ENCODE measurements at places on chromosomes 5 and 9.

DNA sequence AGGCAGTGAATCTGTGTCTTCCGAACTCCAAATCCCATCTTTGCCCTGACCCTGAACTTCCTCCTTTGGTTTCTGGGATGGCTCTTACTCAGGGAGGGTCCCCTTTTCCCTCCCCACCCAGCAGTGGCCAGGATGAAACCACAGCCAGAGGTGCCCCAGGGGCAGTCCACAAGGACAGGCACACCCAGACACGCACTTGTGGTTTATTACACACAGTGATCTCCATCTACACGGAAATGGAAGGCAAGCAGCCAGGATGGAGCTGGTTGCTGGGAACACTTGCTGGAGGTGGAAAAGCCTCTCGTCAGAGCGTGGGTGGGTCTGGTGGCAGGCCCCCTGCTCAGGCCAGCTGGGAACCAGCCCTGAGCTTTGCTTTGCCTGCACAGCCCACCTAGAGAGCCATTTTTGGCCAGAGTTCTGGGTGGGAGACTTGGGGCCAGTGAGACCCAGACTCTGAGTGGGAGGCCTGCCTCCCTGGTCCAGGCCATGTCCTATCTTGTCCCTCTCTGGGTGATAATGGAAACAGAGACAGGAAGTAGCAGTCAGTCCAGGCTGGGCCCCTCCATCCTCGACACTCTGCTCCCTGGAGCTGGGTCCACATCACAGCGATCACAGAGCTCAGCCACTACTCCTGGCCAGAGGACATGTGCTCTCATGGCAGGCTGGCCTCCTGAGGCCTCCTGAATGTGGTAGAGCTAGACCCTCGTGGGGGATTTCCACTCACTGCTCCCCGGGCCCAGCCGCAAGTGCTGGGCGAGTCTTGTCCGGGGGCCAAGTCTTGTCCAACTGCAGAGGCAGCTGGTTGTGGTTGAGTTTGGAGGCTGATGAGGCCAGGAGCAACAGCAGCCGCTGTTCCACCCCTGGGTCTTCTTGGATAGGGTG is 5.1 kb upstream of the PHYKPL start:
- no peak for DNase-seq

- DNase-seq, result no peak
Measured at GRCh38 chr5:39518516-39518915, 93.7 kb upstream of the DAB2 start.

DNA sequence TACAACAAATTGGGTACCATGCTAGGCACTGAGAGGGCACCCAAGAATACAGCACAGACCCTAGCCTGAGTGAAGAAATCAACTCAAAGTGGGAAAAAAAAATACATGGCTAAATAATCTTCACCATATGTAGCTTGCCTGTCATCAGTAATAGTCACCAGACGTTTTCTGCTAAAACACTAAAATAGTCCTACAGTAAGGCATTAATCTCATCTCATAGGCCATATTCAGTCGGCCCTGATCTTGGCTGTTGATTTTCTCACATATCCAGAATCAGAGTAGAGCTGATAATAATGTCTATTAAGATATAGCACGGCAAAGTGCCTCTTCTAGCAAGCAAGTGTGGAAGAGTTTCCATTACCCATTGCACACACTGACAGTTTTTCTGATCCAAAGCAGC is 322.1 kb upstream of the SLC30A5 start:
- DNase-seq, result no peak

GRCh38 chr9:72089451-72090130 is 29.2 kb upstream of the C9orf57 start:
- no peak for DNase-seq

DNA sequence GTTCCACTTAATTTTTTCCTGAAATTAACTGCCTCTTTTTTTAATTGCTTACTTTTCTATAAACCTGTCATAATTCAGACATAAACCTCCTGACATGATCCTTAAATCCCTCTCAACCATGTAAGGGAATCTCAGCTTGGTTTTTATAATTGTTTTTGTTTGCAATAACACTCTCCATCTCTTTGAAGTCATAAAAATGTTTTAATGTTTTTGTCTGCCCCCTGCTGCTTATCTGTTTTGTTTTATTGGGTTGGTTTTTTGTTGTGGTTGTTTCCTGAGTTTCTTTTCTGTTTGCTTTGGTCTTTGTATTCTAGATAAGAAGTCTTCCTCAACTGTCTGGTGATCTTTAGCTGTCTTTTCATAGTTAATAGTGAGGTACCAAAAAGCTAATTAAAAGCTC is 142.0 kb downstream of the CDH6 start:
- no peak for DNase-seq

- no peak for DNase-seq
Measured at GRCh38 chr9:131611586-131612315, 66.4 kb downstream of the PRRT1B start.

GRCh38 chr9:95197692-95198271 is 119.7 kb downstream of the FANCC start:
- DNase-seq, result no peak

- DNase-seq, result no peak
Measured at GRCh38 chr5:177442066-177442826, 4.4 kb upstream of the PRR7 start.

DNA sequence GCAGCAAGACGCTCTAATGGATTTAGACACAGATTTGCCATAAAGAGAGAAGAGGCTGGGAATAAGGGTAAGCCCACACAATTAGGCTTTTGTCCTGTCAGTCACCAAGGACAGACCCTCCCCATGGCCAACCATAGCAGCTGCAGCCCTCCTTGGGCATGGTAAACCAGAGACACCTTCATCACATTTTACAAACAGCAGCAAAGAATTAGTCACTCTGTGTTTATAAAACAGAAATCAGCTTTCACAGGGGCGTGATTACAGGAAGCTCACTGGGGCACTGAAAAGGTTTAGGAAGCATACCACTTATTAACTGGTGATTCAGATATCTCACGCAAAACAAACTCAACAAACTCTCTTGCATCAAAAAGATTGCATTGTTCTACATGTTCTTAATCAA is 37.3 kb upstream of the ZNF622 start:
- DNase-seq, result no peak

DNA sequence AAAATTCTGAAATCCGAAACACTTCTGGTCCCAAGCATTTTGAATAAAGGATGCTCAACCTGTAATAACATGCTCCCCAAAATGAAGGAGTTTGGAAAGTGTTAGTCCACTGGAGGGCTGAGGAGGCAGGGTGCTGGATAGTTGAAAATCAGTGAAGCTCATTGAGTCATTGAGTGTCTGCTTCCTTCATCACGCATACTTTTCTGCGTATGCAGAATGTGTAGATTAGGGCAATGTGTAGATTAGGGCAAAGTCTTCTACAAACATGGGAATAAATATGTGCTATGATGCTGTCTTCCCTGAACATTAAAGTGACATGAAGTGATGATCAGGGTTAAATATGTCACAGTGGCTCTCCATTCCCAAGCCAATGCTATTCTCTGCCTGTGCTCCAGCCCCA is 193.8 kb downstream of the CFAP90 start:
- no peak for DNase-seq

GRCh38 chr5:78959767-78960166 is 25.3 kb downstream of the ARSB start:
- no peak for DNase-seq

- no peak for DNase-seq
Measured at GRCh38 chr5:178314061-178314660, 81.6 kb upstream of the PHYKPL start.

DNA sequence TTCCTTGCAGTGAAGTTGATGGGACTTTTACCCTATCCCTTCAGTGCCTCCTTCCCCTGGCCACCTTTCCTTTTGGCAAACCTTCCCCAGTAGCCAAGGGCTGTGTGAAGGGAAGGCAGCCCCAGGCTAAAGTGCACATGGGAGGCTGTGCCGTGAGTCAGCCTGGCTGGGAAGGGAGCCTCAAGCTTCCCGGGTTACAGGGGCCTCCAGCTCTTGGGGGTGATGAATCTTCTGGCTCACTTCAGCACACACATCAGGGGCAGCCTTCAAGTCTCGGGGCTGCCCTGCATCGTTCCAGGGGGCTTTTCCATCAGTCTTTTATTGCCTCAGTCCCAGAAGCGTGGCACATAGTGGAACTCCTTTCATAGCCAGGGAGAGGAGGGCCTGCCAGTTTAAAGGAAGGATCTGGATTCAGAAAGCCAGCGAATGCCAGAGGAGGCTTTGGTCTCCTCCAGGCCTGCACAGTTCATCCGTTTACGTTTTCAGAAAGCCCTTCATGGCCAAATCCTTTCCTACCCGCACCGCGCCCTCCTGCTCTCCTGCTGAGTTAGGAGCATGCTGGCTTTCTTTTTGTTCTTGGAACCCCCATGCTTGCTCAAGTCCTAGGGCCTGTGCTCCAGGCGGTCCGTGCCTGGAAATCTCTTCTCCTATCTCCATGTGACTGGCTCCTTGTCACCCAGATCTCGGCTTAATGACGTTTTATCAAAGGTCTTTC is 134.8 kb upstream of the KLF4 start:
- DNase-seq, result no peak

- DNase-seq, result no peak
Measured at GRCh38 chr9:96061293-96061987, 185.9 kb downstream of the ERCC6L2 start.

DNA sequence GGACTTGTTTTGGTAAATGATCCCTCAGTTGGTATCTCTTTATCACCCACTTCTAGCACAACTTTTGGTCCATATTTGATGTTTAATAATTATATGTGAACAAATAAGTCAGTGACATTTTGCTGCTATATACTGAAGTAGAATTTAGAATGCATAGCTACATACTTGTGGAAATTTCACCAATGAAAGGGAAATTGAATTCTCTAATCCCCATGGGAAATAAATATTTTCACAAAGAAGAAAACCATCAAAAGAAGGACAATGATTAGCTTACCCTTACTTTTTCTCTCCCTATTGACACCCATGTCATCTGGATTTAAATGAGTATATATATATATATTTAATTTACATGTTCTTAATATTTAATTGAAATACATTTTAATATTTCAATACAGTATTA is 94.3 kb upstream of the DAB2 start:
- no peak for DNase-seq

DNA sequence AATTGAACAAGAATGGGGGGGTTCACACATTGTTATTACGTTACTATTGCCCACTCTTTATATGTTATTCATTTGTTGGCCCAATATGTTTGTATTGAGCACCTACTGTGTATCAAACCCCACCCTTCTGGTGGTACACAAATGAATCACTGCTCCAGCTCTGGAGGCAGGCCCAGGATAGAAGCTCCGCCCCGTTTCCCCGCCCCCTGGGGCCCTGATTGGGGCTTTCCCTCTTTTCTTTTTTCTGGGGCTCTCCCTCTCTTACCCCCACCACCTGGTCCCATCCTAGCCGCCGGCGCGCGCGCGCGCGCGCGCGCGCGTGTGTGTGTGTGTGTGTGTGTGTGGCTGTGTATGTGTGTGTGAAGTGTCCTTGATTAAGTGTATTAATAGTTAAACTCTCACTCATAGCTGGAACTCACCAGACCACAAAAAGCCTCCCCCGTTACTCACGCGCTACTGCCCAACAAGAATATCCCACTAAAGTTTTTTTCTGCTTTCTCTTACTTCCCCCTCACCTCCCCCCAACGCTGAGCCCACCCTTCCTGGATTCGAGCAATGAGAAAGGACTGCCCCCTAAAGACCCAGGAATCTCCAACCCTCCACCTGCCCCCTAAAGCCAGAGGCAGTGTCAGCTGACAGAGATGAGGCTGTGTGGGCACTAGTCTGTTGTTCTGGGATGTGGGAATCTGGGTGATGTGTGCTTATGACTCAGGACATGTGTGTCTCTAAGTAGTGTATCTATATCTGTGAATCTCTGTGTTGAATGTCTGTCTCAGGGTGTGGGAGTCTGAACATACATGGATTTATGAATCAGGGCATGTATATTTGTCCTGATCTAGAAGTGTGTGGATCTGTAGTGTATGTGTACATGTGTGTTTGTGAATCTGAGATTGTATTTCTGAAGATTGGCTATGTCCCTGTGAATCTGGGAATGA is 4.0 kb downstream of the CXXC5 start:
- DNase-seq, result no peak

GRCh38 chr9:17600962-17601593 is 22.2 kb downstream of the SH3GL2 start:
- no peak for DNase-seq

DNA sequence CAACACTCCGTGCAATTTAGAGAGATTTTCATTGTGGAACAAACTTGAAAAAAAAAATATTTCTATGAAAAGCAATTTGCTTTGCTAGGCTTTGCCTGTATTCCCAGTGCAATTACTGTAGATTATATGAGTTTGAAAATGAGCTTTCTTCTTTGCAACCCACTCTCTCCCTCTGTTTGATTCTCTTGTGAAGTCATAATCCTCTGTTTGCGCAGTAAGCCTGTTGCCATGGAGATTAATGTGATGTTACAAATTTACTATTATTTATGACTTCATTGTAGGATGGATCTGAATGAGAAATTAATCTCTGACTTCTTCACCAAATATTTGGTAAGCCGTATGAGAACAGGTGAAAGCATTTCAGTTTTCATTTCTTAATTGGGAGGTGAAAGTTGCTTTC is 320.3 kb downstream of the SPATA31D1 start:
- no peak for DNase-seq

- no peak for DNase-seq
Measured at GRCh38 chr9:8733131-8733954, 933.8 kb upstream of the DMAC1 start.

- DNase-seq, result no peak
Measured at GRCh38 chr5:96522635-96523355, 89.7 kb upstream of the PCSK1 start.

DNA sequence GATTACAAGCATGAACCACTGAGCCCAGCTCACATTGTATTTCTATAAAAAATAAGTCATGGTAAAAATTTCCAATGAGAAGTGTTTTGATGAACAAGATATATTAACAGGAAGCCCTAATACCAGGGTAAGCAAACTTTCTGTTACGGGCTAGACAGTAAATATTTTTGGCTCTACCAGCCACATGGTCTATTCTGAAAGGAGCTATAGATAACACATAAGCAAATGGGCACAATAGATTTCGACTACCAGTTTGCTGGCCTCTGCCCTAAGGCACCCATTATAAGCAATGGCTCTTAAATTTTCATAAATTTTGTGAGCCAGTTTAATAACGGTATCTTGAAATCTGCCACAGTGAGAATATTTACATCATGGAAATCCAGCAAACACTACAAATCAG is 8.1 kb downstream of the UBQLN1 start:
- DNase-seq, result no peak
